ENCODE measurements at places on chromosomes 12 and 14. TPM values are rescaled to one million over a fixed set of nuclear protein-coding genes. Genes with fewer than 3 reads are reported as not detected.

TMEM132D gene
- total RNA-seq, result 2.7 TPM

VDR gene
- 6.1 TPM for total RNA-seq

EPYC gene
- not detected for total RNA-seq

INHBC gene
- total RNA-seq, result 0.13 TPM

DDX55 gene
- total RNA-seq, result 35.5 TPM
